ENCODE measurements at places on chromosomes 7 and 10. TPM values are rescaled to one million over a fixed set of nuclear protein-coding genes. Genes with fewer than 3 reads are reported as not detected.

The SSC4D gene
- 1.1 TPM for polyA plus RNA-seq

The CYP2W1 gene
- polyA plus RNA-seq = not detected

The NOLC1 gene
- 10.1 TPM for polyA plus RNA-seq

The TCERG1L gene
- not detected for polyA plus RNA-seq

The FOXI2 gene
- polyA plus RNA-seq = 0.30 TPM

The AKR1C4 gene
- not detected for polyA plus RNA-seq

The CLDN4 gene
- 0.12 TPM for polyA plus RNA-seq

The UNCX gene
- not detected for polyA plus RNA-seq

The SPDYE11 gene
- polyA plus RNA-seq = not detected

The TAS2R5 gene
- not detected for polyA plus RNA-seq

The PIK3CG gene
- 0.28 TPM for polyA plus RNA-seq

The STX1A gene
- 2.4 TPM for polyA plus RNA-seq

The BAMBI gene
- 53.3 TPM for polyA plus RNA-seq

The DUS4L gene
- polyA plus RNA-seq = 5.9 TPM

The TRA2A gene
- polyA plus RNA-seq = 32.5 TPM

The SLC18A3 gene
- polyA plus RNA-seq = not detected

The IL2RA gene
- polyA plus RNA-seq = 0.78 TPM

The ABHD11 gene
- polyA plus RNA-seq = 27.7 TPM

The ZNF488 gene
- polyA plus RNA-seq = 0.07 TPM

The SPDYE8 gene
- polyA plus RNA-seq = not detected

The NRCAM gene
- 0.15 TPM for polyA plus RNA-seq

The CYP26C1 gene
- polyA plus RNA-seq = not detected

The MEPCE gene
- 24.5 TPM for polyA plus RNA-seq

The ELFN1 gene
- 5.9 TPM for polyA plus RNA-seq

The KNDC1 gene
- not detected for polyA plus RNA-seq

The TAC1 gene
- polyA plus RNA-seq = 0.84 TPM

The CEP55 gene
- not detected for polyA plus RNA-seq

The OR9A2 gene
- polyA plus RNA-seq = not detected

The PDZD7 gene
- 0.15 TPM for polyA plus RNA-seq

The TMEM254 gene
- polyA plus RNA-seq = 8.1 TPM

The TMEM229A gene
- polyA plus RNA-seq = not detected

The PDK4 gene
- polyA plus RNA-seq = 116 TPM

The KIF20B gene
- 0.50 TPM for polyA plus RNA-seq

The MCM10 gene
- polyA plus RNA-seq = 0.15 TPM

The COL13A1 gene
- polyA plus RNA-seq = 1.2 TPM

The CALCR gene
- not detected for polyA plus RNA-seq

The FGFR2 gene
- polyA plus RNA-seq = 0.15 TPM

The HOXA11 gene
- not detected for polyA plus RNA-seq

The NME8 gene
- not detected for polyA plus RNA-seq

The FAM20C gene
- 11.1 TPM for polyA plus RNA-seq

The C10orf67 gene
- 1.00 TPM for polyA plus RNA-seq

The ASZ1 gene
- polyA plus RNA-seq = not detected

The CALY gene
- polyA plus RNA-seq = not detected

The ITPRID1 gene
- not detected for polyA plus RNA-seq

The RTKN2 gene
- 0.01 TPM for polyA plus RNA-seq

The INA gene
- polyA plus RNA-seq = 0.04 TPM

The PRLHR gene
- not detected for polyA plus RNA-seq

The TUBB8 gene
- not detected for polyA plus RNA-seq

The VSTM2A gene
- not detected for polyA plus RNA-seq

The CFAP69 gene
- polyA plus RNA-seq = 1.3 TPM

The GBX1 gene
- 0.27 TPM for polyA plus RNA-seq

The ST8SIA6 gene
- 3.6 TPM for polyA plus RNA-seq

The TMEM236 gene
- 0.25 TPM for polyA plus RNA-seq

The SEMA3D gene
- polyA plus RNA-seq = 0.23 TPM

The ITIH2 gene
- not detected for polyA plus RNA-seq

The ABCB4 gene
- polyA plus RNA-seq = 9.4 TPM

The TUBAL3 gene
- polyA plus RNA-seq = 0.27 TPM

The CALHM3 gene
- not detected for polyA plus RNA-seq

The CACNB2 gene
- 16.8 TPM for polyA plus RNA-seq

The ANKRD1 gene
- 9,579 TPM for polyA plus RNA-seq

Data from heart left ventricle (tissue), 16 donors.